Fibroblast of upper back skin (primary cell): ENCODE measurements at places on chromosomes 12 and 14.
A peak's percentile ranks its signal among the peaks of the same experiment; 100 is the strongest.

DNA sequence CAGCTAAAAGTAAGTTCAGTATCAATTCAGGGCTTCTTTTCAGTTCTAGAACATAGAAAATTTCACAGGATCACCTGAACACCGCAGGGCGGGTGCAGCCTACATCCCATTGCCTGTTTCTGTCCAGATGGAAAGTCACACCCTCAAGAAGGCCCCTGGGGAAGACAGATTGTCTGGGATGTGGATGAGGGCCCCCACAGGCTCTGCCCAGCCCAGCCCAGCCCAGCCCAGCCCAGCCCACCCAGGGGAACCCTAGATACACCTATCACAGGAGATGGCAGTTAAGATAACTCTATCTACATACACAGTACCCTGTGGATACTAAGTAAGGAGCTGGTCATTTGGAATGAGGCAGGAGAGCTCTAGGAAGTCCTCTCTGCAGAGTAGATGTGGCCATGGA lies 68.4 kb downstream of the DPF3 start:
- DNase-seq = no peak

- peak; percentile 35 for DNase-seq
Observed at GRCh38 chr12:59079472-59079871, 159.2 kb upstream of the LRIG3 start.

GRCh38 chr12:14618983-14619382 lies 51.3 kb upstream of the PLBD1 start:
- DNase-seq = peak; percentile 16

DNA sequence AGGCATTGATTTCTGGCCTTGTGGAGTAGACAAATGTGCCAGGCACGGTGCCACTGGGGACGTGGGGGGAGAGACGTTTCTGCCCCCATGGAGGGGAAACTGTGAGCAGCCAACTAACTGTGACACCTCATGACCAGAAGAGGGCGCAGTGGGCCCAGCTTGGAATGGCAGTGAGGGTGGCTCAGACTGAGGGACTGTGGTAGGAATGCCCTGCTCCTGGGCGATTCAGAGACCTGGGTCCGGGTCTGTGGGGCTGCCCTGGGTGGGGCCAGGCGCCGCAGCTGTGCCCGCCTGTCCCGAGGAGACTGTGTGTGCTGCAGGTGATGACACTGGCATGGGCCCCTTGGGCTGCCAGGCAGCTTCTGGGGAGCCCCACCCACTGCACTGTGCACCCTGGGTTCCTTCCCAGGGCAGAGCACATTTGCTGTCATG lies 60.6 kb downstream of the SLC25A47 start:
- peak; percentile 52 for DNase-seq

DNA sequence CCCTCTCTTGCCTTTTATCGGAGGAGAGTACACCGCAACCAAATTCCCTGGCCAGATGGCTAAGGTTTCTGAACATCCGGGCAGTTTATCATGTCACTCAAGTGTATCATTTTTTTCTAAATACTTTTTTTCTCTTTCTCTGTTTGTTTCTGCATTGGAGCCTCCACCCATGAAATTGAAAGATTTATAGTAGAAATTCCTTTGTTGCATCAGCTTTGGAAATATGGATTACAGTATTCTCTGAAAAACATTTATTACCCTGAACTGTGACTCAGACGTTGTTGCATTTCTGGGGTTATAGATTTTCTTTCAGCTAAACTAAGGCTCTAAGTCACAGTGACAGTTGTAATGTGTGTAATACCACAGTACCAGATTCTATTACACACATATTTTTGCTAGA lies 187.0 kb downstream of the SPTSSA start:
- peak; percentile 64 for DNase-seq

DNA sequence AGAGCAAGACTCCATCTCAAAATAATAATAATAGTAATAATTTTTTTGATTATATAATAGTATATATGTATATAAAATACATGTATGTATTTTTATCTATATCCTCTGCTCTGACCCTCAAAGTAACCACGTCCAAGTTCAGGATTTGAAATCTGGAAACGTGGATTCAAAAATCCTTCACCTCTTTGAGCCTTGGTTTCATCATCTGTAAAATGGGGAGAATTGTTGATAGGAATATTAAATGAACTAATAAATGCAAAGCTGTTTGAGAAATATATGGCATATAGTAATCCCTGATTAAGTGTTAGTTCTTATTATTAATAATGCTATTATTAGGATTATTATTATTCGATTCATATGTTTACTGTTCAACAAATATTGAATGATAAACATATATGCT lies 2.6 kb downstream of the P2RX7 start:
- no peak for DNase-seq

- DNase-seq = peak; percentile 36
Observed at GRCh38 chr12:11862798-11863197, 207.9 kb upstream of the BCL2L14 start.
